ENCODE measurements at places on chromosomes 1 and 21. TPM values are rescaled to one million over a fixed set of nuclear protein-coding genes. Genes with fewer than 3 reads are reported as not detected.

Gene UBL4B
- 34.8 TPM for polyA plus RNA-seq

Gene TEKT2
- polyA plus RNA-seq = 0.16 TPM

Gene RXFP4
- polyA plus RNA-seq = not detected

Gene LCE1B
- polyA plus RNA-seq = not detected

Gene KCNA10
- not detected for polyA plus RNA-seq

Gene NBPF8
- polyA plus RNA-seq = 19.5 TPM

Gene C8B
- polyA plus RNA-seq = not detected

Gene ERG
- not detected for polyA plus RNA-seq

Gene FCRL5
- polyA plus RNA-seq = not detected

Gene GJA4
- polyA plus RNA-seq = not detected

Gene NBPF19
- 10.6 TPM for polyA plus RNA-seq

Gene KRTAP15-1
- polyA plus RNA-seq = not detected

Gene BEND5
- polyA plus RNA-seq = not detected

Gene CRYBG2
- polyA plus RNA-seq = 0.44 TPM

Gene OVAAL
- 0.05 TPM for polyA plus RNA-seq

Gene FCRL2
- not detected for polyA plus RNA-seq

Gene CD34
- 1.2 TPM for polyA plus RNA-seq

Gene SUMO3
- 82.6 TPM for polyA plus RNA-seq

Gene EFNA4
- 12.4 TPM for polyA plus RNA-seq

Gene KRTAP12-2
- polyA plus RNA-seq = not detected

Gene S100A7
- polyA plus RNA-seq = not detected
